NCI-H1105 (cell line): ENCODE measurements at places on chromosomes 12 and 14.

- no peak for DNase-seq
Measured at GRCh38 chr14:92785667-92786426, 8.3 kb upstream of the GOLGA5 start.

- DNase-seq: no peak
Measured at GRCh38 chr14:104299993-104300761, 161.8 kb downstream of the KIF26A start.

- DNase-seq: no peak
Measured at GRCh38 chr14:57029620-57030253, 219.5 kb upstream of the OTX2 start.

DNA sequence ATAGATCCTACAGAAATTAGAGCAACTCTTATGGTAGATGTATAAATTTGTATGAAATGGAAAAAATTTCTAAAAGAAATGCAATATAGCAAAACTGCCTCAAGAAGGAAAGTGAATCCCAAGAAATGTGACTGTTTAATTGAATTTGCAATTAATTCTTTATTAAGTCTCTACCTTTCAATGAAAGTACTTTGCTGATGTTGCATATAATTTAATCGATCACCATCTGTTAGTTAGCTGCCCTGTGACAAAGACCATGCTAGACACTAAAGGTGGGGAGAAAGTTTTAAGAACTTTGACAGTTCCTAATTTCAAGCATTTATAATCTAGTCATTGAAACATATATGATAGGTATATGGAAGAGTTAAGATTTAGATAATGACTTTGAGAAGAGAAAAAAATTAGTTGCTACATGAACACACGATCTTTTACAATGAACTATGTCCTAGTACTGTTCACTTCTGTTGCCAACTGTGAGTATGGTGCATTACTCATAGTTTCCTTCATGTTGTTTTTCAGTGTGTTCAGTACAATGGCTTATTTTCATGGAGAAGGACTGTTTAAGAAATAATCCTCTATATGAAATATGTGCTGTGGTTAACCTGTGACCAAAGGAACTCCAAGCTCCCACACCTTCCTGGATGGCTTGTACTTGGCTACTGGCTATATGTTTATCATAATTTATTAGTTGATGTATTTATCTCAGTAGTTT is 128.4 kb downstream of the METTL25 start:
- no peak for DNase-seq

DNA sequence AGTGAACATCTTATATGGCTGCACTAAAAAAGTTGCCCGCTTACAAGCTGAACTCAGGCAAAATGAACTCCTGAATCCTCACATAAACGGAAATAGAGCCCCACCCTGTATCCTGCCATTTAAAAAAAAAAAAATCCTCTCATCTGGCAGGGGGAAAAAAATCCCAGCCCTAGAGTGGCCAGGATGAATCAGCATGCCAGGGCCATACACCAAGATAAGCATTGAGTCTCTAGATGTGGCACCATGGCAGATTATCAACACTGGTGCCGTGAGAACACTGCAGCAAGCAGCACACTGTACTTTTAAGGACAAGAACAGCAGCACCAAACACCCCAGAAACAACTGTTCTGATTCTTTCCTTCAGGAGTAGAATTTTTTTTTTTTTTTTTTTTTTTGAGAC is 65.5 kb downstream of the RASSF3 start:
- no peak for DNase-seq

- no peak for DNase-seq
Measured at GRCh38 chr12:1719139-1719538, 28.3 kb downstream of the ADIPOR2 start.

GRCh38 chr14:72741826-72742117 is 152.1 kb downstream of the DPF3 start:
- DNase-seq: no peak

GRCh38 chr12:2336409-2336829 is 283.6 kb downstream of the CACNA1C start:
- DNase-seq: no peak

DNA sequence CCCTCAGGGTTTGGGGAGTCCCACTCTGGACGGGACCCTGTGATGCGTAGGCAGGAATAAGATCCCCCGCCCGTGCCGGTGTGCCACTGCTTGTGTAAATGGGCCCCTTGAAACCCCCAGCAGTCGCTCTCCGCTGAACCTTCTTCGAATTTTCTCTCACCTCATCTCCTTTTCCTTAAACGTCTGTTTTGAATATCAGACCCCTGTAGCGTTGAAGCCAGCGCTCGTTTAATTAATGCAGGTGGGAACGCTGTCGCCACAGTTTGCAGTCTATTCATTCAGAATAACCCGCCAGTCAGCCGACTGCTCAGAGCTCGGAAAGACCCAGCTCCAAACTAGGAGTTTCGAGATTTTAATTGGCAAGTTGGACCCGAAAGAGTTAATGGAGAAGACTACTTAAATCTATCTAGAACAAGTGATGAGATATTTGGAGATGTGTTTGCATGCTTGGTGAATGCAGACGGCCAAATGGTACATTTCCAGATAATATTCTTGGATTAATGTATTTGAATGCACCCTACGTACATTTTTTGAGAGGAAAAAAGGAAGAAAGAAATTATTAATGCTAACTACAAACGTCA is 739 bp upstream of the PPP2R5E start:
- DNase-seq: peak; percentile 10

- DNase-seq: no peak
Measured at GRCh38 chr12:2930865-2931264, 28.3 kb upstream of the TEAD4 start.
